Upper lobe of left lung (tissue), 6 donors: ENCODE measurements at places on chromosomes 11 and 22. TPM values are rescaled to one million over a fixed set of nuclear protein-coding genes. Genes with fewer than 3 reads are reported as not detected.
A peak's percentile ranks its signal among the peaks of the same experiment; 100 is the strongest.

LMF2 gene
- total RNA-seq, result 77.9 TPM

TRPM5 gene
- total RNA-seq, result not detected

POU2AF2 gene
- not detected for total RNA-seq

TRIM49C gene
- not detected for total RNA-seq

DRICH1 gene
- 5.8 TPM for total RNA-seq

SNX32 gene
- total RNA-seq, result not detected

MMP1 gene
- 1.8 TPM for total RNA-seq

DNA sequence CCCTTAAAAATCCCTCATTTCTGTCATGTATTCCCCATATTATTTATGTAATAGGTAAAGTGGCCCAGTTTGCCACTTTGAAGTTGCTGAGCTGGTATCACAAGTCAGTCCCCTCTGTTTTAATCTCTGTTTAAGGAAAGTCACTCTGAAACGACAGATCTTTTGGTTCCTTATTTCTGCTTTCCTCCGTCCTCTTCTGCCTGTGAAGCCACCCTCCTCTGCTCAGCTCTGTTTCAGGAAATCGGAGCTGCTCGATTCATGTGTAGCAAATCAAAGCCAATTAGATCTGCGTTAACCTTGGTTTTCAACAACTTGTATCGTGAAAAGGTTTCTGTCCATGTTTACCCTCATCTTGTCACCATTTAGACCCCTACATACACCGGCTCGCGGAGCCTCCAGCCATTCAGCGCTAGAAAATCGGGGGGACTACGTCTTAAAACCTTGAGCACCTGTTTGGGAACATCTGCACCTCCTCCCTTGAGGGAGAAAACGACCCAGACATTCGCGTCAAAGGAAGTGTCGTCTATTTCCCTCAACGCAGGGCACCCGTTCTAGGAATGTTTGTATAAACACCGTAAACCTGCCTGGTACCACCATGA, 576 bp upstream of the SC5D start:
- H3K36me3 ChIP-seq, result no peaks in the 10 kb centered on the region
- peak overlapping the region; percentile 96 for H3K27ac ChIP-seq
- no peaks in the 10 kb centered on the region for H3K27me3 ChIP-seq
- no peak for DNase-seq
- peaks cover 7% of the 10 kb centered on the region for H3K4me1 ChIP-seq

DNA sequence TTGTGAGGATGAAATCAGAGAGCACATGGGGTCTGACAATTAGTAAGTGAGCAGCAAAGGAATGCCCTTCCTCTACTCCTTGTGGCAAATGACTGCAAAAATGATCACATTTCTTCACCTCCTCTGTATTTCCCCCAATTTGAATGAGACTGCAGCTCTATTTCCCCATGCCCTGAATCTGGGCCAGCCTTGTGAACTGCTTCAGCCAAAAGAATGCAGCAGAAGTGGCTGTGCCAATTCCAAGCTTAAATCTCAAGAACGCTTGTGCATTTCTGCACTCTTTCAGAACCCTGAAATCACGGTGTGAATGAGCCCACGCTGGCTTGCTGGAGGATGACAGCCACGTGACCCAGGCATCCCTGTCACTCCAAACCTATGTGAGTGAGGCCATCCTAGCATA, 9.9 kb downstream of the SLC43A3 start:
- no peaks in the 10 kb centered on the region for H3K27me3 ChIP-seq
- H3K27ac ChIP-seq, result no peak overlapping the region
- DNase-seq, result no peak
- H3K4me3 ChIP-seq, result no peak overlapping the region
- H3K4me1 ChIP-seq, result peaks cover 12% of the 10 kb centered on the region
- H3K36me3 ChIP-seq, result peaks cover 93% of the 10 kb centered on the region

GRCh38 chr11:85740481-85741400, 54.7 kb upstream of the CCDC89 start:
- H3K27ac ChIP-seq, result no peak overlapping the region
- DNase-seq, result no peak
- no peaks in the 10 kb centered on the region for H3K36me3 ChIP-seq
- no peak overlapping the region for H3K4me3 ChIP-seq
- H3K4me1 ChIP-seq, result no peaks in the 10 kb centered on the region

DNA sequence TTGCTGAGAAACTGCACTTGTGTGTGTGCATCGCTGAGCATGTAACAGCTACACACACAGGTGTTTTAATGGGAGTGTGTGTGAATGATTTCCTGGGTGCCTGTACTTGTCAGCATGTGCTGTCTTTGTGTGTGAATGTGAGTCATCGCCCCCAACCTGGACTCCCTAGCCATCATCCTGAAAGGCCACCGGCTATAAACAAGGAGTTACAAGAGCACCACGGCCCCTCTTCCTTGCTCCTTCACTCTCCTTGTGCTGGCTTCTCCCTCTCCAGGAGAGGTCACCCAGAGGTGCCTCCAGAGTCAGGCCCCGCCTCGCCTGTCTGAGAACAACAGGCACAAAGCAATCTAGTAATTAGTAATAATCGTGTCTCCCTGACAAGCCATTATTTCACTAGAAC, 419.2 kb downstream of the BUD13 start:
- H3K27ac ChIP-seq, result no peak overlapping the region
- no peak overlapping the region for H3K4me3 ChIP-seq
- DNase-seq, result no peak
- H3K36me3 ChIP-seq, result no peaks in the 10 kb centered on the region

- no peak for DNase-seq
- H3K4me1 ChIP-seq, result peaks cover 22% of the 10 kb centered on the region
- no peak overlapping the region for H3K4me3 ChIP-seq
- H3K27ac ChIP-seq, result no peak overlapping the region
- no peaks in the 10 kb centered on the region for H3K27me3 ChIP-seq
- H3K36me3 ChIP-seq, result peaks cover 41% of the 10 kb centered on the region
Observed at GRCh38 chr11:125594958-125595357, 2.3 kb downstream of the STT3A start.

GRCh38 chr22:23180301-23180892, at the start of gene BCR:
BCR (plus strand) TSS chr22:23180509; CDS start chr22:23180961, 452 bp downstream.
- peak within 1 kb of the TSS; percentile 76 for H3K4me3 ChIP-seq
- peaks cover 7% of the 10 kb centered on the region for H3K36me3 ChIP-seq
- no peaks in the 10 kb centered on the region for H3K27me3 ChIP-seq
- peak; percentile 95 for DNase-seq

DNA sequence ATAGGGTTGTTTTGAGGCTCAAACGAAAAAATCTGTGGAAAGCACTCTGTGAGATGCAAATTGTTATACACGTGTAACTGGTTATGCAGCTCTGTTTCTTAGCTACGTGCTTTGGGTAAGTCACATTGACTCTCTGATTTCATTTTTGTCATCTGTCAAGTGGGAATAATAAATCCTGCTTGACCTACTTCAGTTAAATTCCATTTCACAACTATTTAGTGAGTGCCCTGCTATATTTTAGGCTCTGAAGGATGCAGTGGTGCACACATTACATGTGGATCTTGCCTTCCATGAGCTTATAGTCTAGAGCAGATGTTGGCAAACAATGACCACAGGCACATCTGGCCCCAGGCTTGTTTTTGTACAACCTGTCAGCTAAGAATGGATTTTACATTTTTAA, 133.6 kb upstream of the PLET1 start:
- no peaks in the 10 kb centered on the region for H3K27me3 ChIP-seq
- DNase-seq, result no peak
- no peak overlapping the region for H3K4me3 ChIP-seq

GRCh38 chr11:57430952-57431351, 4.0 kb upstream of the SLC43A3 start:
- H3K4me3 ChIP-seq, result no peak overlapping the region
- no peak overlapping the region for H3K27ac ChIP-seq
- no peak for DNase-seq
- no peaks in the 10 kb centered on the region for H3K27me3 ChIP-seq
- H3K4me1 ChIP-seq, result peaks cover 71% of the 10 kb centered on the region

DNA sequence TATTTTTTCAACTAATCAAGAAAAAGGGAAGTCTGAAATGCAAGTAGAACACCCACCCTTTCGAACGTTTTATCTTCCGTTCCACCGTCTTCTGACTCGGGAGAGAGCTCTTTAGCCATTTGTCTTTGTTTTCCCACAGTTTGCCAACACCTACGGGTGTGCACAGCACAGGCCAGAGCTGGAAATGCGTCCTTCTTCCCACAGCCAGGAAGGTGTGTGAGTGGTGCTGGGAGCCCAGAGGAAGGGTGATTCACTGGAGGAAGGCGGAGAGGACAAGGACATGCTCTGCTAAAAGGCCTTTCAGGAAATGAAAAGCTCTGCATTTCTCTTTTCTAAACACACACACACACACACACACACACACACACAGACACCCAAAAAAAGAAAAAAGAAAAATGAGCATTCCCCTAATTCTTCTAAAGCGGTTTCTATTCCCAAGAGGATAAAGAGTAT, 18.5 kb downstream of the ENDOD1 start:
- H3K27me3 ChIP-seq, result no peaks in the 10 kb centered on the region
- peaks cover 4% of the 10 kb centered on the region for H3K4me1 ChIP-seq
- H3K4me3 ChIP-seq, result no peak overlapping the region
- no peak for DNase-seq
- H3K36me3 ChIP-seq, result no peaks in the 10 kb centered on the region

DNA sequence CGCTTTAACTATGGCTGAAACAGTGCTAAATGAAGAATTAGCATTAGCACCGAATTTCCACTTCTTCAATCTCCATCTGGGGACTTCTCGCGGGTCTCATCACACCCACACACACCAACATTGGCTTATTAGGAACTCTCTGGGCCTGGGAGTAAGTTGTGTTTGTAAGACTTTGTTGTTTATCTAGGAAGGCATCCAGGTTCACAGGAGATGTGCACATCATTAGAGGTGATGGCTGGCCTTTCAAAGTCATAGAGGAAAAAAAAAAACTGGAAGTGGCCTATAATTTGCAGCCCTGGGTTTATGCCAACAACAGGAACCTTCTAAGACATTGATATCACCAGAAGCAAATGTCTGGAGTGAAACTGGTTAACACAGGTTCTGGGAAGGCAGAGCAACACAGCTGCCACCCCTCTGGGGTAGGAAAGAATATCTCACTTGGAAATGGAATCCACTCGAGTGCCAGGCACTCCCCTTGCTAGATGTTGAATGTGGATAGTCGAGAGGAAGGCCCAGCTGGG, 84.5 kb downstream of the TRAF6 start:
- H3K27ac ChIP-seq, result peak overlapping the region; percentile 33
- peaks cover 27% of the 10 kb centered on the region for H3K4me1 ChIP-seq
- no peak overlapping the region for H3K4me3 ChIP-seq
- no peaks in the 10 kb centered on the region for H3K36me3 ChIP-seq
- DNase-seq, result no peak

- H3K4me3 ChIP-seq, result no peak overlapping the region
- DNase-seq, result no peak
- no peaks in the 10 kb centered on the region for H3K4me1 ChIP-seq
- no peaks in the 10 kb centered on the region for H3K27me3 ChIP-seq
Observed at GRCh38 chr22:47295982-47296381, 533.5 kb downstream of the TBC1D22A start.

DNA sequence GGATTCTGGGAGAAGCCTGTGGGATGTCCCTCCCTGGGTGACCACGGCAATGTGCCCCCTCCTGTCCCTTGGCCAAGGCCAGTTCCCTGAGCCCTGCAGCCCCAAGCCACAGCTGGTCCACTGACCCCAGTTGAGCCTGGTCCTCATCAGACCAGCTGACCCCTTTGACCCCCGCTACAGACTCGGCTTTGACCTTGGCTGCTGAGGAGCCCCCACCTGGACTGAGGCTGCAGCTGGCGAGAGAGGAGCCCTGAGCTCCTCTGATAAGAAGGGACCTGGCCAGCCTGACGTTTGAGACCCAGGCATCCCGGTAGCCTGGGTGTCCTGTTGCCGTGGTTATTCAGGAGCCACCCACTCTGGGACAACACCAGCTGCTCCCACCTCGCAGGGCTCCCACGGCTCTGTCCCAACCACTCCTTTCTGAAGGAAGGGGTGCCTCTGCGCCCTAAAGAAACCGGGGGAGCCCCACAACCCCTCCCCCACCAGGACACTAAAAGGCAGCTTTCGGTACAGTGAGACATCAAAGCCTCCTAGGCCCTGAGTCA, 3.0 kb downstream of the ASCL2 start:
- H3K36me3 ChIP-seq, result no peaks in the 10 kb centered on the region
- H3K27ac ChIP-seq, result no peak overlapping the region
- DNase-seq, result no peak
- H3K27me3 ChIP-seq, result peaks cover 17% of the 10 kb centered on the region
- H3K4me1 ChIP-seq, result peaks cover 32% of the 10 kb centered on the region
- H3K4me3 ChIP-seq, result no peak overlapping the region

DNA sequence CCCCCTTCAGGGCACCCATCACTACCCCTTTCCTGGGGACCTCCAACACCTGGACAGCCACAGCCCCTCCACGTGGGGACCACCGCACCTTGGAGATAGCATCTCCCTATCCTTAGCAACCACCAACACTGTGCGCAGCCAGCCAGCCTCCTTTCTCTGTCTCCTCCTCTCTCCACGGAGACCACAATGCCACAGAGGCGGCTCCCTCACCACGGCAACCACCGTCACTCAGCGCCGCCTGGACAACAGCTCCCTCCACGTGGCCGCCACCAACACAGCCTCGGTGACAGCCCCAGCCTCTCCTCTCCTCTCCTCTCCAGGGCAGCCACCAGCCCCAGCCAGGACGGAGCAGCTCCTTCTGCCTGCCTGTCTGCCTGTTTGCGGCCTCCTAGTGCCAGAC, 10.5 kb downstream of the ELFN2 start:
- peaks cover 32% of the 10 kb centered on the region for H3K4me1 ChIP-seq
- no peak overlapping the region for H3K4me3 ChIP-seq
- no peaks in the 10 kb centered on the region for H3K36me3 ChIP-seq
- peaks cover 16% of the 10 kb centered on the region for H3K27me3 ChIP-seq
- H3K27ac ChIP-seq, result no peak overlapping the region
- no peak for DNase-seq

- no peak for DNase-seq
- H3K27ac ChIP-seq, result no peak overlapping the region
- no peaks in the 10 kb centered on the region for H3K27me3 ChIP-seq
- H3K4me1 ChIP-seq, result no peaks in the 10 kb centered on the region
- H3K36me3 ChIP-seq, result no peaks in the 10 kb centered on the region
Observed at GRCh38 chr11:76173663-76174062, 32.6 kb downstream of the WNT11 start.

- H3K4me3 ChIP-seq, result no peak overlapping the region
- DNase-seq, result no peak
- no peak overlapping the region for H3K27ac ChIP-seq
- no peaks in the 10 kb centered on the region for H3K27me3 ChIP-seq
Observed at GRCh38 chr11:33557201-33557600, 143.4 kb downstream of the C11orf91 start.

DNA sequence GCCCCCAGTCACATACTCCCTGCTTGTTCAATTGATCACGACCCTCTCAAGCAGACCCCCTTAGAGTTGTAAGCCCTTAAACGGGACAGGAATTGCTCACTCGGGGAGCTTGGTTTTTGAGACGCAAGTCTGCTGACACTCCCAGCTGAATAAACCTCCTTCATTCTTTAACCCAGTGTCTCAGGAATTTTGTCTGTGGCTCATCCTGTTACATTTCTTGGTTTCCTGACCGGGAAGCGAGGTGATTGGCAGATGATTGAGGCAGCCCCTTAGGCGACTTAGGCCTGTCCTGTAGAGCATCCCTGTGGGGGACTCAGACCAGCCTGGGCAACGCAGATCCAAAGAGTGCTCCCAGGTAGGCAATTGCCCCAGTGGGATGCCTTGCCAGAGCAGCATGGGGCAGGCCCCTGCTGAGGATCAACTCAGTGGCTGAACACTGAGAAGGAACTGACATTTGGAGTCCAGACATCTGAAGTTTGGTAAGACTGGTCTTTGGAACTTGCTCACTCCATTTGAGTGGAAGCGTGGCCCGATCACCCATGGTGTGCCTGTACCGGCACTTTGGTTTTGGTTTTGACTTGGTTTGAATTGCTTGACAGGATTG, 51.5 kb downstream of the NEU3 start:
- DNase-seq, result no peak
- no peak overlapping the region for H3K4me3 ChIP-seq
- H3K27ac ChIP-seq, result no peak overlapping the region
- H3K36me3 ChIP-seq, result no peaks in the 10 kb centered on the region

GRCh38 chr22:30889268-30889995, 79.1 kb downstream of the MORC2 start:
- no peak overlapping the region for H3K27ac ChIP-seq
- no peaks in the 10 kb centered on the region for H3K27me3 ChIP-seq
- peak; percentile 14 for DNase-seq
- H3K36me3 ChIP-seq, result peaks cover 5% of the 10 kb centered on the region
